Activated T-cell treated with anti-CD3 and anti-CD28 coated beads for 24 hours (primary cell): ENCODE measurements at places on chromosomes 16 and 17.
A peak's percentile ranks its signal among the peaks of the same experiment; 100 is the strongest.

- no peak for DNase-seq
Observed at GRCh38 chr17:4893272-4893671, 6.1 kb upstream of the C17orf107 start.

- DNase-seq, result no peak
Observed at GRCh38 chr17:45101546-45101882, 30.8 kb downstream of the PLCD3 start.

DNA sequence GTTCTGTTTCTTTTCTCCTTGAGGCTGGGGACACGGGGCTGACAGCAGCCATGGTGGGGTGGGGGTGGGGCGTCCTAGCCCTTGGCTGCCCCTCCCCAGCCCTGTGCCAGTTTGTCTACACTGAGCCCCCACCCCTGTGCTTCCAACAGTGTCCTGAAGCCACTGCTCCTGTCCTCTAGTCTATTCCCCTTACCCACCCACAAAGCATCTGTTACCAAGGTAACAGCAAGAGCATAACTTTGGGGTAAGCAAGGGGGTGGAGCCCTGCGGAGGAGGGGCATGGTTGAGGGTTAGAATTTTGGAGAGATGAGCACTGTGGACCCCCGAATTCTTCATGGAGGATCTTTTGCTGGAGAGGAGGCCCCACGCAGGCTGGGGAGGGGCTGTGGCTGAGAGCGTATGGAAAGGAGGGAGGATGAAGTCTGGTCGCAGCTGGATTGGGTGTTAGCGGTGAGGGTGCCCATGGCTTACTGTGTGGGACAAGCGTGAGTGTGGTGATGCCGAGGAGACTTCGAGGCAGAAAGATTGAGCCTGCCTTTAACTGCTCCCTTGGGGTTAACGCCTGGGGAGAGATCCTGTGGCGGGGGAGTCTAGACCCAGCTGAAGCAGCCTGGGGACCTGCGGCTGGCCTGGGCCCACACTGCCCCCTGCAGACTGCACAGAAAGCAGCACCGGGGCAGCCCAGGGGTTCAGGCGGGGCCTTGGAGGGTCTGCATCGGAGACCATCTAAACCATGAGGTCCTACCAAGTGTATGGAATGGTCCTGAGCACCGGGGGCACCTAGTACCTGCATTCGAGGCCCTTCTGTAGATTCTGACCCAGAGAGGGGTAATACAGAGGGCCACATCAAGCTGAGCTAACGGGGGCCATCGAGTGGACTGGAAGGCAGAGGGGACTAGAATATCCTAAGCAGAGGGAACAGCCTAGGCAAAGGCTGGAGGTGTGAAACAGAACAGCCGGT lies 6.1 kb upstream of the STAC2 start:
- DNase-seq, result no peak

GRCh38 chr16:72876221-72876620 lies 171.7 kb downstream of the ZFHX3 start:
- no peak for DNase-seq

DNA sequence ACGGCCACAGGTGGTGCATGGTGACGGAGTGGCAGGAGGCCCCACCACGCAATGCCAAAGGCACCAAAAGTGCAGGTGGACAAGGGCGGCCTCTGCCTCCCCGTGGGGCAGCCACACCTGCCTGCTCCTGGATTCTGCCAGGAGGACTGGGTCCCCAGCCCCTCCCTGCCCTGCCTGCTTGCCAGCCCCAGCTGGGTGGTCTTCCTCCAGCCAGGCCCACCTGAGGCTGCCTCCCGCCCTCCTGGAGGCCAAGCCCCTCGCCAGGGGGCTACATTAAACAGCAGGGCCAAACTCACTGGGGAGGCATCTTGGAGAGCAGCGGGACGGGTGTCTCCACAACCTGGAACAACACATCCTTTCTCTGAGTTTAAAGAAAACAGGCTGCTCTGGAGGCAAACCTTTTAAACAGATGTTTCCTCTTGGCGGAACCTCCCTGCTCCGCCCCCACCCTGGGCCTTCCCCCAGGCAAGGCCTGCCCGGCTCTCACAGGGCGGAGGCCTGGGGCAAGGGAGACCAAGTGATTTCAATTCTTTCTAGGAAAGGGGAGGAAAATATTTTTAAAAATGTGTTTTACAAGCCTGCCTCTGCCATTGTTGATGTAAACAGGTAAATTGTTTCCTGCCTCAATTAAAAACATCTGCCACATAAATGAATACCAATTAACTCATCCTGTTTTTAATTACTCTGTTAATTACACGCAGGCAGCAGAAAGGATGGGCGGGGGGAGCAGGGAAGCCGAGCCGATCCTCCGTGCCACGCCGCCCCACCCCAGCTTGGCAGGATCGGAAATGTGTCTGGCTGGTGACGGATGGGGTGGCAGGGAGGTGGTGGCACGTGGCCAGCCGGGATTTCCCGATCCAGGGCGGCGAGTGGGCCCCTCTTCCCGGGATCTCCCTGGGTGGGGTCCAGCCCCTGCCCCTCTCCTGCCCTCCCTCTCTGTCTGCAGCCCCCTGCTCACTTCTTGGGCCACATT lies 54.4 kb upstream of the PABPN1L start:
- no peak for DNase-seq

GRCh38 chr17:51435171-51435552 lies 174.8 kb downstream of the UTP18 start:
- DNase-seq, result no peak

- no peak for DNase-seq
Observed at GRCh38 chr16:2711370-2712062, 8.5 kb downstream of the PRSS27 start.

- no peak for DNase-seq
Observed at GRCh38 chr17:29968271-29968670, 26.8 kb downstream of the EFCAB5 start.

DNA sequence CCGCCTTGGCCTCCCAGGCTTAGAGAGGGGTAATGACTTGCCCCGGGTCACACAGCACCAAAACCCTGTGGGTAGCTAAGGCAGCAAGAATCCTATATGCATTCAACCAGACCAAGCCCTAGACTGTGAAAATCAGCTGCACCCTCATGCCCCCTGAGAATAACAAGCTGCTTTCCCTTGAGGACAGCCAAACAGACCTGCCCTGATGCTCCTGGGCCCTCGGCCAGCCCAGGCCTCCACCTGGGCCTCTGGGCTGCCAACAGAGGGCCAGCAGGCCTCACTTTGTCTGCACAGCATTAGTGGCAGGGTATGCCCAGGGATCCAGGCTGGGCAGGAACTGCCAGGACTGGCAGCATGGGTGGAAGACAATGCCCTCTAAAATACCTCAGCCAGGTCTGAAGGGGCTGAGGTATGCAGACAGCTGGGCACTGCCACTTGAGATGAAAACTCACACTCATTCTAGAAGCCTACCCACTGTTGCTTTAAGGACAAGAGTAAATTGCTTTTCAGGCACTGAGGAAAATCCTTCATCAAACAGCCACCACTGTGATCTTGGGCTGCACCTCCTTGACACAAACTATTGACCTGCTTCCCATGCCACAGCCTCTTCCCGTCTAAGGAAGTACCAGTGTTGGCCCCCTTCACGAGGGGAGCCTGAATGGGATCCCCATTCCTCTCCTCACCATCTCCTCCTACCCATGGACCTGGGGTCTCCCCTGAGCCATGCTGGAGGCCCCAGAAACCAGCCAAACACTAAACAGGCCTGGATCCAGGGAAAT lies 8.8 kb downstream of the ST3GAL2 start:
- no peak for DNase-seq

DNA sequence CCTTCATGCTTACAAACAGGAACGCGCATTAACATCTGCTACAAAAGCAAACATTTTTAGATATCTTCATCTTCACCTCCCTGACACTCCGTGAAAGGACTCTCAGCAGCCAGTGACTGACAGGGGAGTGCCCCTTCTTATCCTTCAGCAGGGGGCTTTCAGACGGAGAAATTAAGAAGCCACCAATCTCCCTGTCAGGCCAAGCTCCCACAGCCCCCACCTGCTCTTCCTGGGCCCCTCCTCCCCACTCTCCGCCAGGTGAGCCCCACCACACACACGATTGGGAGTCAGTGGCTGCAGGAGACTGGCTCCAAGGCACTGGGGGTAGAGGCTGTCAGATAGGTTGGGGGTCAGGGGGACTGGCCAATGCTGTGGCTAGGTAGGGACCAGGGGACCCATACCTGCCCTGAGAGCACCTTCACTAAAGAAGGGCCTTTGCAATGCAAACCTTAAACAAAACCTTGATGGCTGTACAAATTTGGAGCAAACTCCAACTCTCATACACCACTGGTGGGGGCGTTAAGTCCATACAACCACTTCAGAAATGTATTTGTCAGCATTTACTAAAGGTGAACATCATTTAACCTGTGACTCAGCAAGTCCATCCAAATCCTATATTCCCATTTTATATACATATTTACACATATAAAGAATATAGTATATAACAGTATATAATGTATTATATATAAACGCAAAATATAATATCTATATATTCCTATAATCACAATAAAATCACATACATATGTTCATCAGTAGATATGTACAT lies 232.2 kb downstream of the ZNF423 start:
- no peak for DNase-seq

DNA sequence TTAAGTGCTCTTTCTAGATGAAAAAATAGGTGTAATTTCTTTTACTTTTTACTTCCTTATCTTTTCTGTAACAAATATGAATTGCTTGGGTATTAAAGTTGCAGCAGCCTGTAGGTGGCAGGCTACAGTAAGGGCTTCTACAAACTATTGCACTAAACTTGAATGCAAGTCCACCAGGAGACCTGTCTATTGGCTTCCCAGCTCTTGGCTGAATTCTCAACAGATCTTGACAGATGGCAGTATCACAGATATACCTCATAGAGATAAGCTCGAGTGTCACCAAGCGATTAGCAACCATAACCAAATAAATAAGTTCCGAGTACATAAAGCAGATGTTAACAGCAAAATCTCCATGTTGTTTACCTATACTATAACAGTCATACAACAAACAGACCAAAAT lies 5.9 kb downstream of the BBS2 start:
- peak; percentile 15 for DNase-seq

DNA sequence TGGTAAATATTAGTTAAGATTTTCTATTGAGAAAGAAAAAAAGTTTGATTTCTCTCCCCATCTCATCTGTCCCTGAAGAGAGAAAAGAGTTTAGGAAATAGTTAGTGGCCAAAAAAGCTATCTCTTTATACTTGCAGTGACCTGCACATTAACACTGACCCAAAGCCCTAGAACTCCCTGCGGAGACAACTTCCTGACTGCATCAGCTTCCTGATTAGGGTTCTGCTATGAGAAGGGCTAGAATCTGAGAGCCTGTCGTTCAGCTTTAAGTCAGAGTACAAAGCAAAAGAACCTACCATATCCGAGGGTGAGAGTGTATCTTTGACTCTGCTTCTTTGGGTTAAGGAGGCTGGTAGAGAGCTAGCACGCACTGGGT lies 24.7 kb downstream of the LIMD2 start:
- no peak for DNase-seq

GRCh38 chr17:38730526-38731379 lies 612 bp downstream of the CISD3 start:
- no peak for DNase-seq

DNA sequence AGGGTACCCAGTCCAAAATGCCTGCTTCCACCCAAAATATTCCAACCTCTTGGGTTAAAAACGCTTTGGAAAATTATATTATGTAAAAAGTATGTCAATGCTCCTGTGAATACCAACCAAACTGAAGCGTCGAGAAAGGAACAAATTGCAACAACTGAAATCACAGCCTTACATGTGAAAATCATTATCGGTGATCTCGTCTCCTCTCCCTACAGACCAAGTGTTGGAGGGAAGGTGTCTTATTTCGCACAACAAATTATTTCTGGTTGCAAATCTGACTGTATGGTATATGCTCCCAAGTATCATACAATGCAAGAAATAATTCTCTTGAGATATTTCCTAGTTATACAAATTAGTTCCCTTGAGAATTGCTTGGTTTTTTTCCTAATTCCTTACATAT lies 89.3 kb upstream of the CDYL2 start:
- DNase-seq, result no peak

- DNase-seq, result no peak
Observed at GRCh38 chr17:10987786-10988185, 149.9 kb upstream of the PIRT start.

- DNase-seq, result peak; percentile 69
Observed at GRCh38 chr17:4903051-4903818, at the start of gene CHRNE. Gene CHRNE, minus strand, starts transcription at chr17:4903098. Its CDS starts 35 bp downstream, at chr17:4903063.

- no peak for DNase-seq
Observed at GRCh38 chr17:73481676-73482075, 162.6 kb downstream of the SDK2 start.

- DNase-seq, result no peak
Observed at GRCh38 chr16:89191033-89191900, 9.1 kb downstream of the SLC22A31 start.

DNA sequence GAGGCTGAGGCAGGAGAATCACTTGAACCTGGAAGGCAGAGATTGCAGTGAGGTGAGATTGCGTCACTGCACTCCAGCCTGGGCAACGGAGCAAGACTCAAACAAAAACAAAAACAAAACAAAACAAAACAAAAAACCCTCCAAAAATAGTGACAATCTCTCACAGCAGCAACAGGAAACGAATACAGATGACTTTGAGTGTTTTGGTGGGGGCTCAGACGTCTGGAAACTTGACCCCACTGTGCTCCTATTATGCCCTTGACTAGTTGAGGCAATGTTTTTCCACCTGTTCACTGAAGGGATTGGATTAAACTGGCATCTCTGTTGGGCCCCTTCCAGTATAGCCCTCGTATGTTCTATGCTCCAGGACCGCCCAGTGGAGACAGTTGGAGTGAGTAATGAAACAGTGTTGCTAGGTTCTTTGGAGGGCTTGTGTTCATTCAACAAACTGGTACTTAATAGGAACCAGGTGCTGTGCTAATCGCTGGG lies 167.0 kb downstream of the UTP18 start:
- no peak for DNase-seq

- no peak for DNase-seq
Observed at GRCh38 chr16:3017794-3018506, at the start of gene CLDN6. Gene CLDN6, minus strand, starts transcription at chr16:3018183. Its CDS starts 2,162 bp downstream, at chr16:3016021.

DNA sequence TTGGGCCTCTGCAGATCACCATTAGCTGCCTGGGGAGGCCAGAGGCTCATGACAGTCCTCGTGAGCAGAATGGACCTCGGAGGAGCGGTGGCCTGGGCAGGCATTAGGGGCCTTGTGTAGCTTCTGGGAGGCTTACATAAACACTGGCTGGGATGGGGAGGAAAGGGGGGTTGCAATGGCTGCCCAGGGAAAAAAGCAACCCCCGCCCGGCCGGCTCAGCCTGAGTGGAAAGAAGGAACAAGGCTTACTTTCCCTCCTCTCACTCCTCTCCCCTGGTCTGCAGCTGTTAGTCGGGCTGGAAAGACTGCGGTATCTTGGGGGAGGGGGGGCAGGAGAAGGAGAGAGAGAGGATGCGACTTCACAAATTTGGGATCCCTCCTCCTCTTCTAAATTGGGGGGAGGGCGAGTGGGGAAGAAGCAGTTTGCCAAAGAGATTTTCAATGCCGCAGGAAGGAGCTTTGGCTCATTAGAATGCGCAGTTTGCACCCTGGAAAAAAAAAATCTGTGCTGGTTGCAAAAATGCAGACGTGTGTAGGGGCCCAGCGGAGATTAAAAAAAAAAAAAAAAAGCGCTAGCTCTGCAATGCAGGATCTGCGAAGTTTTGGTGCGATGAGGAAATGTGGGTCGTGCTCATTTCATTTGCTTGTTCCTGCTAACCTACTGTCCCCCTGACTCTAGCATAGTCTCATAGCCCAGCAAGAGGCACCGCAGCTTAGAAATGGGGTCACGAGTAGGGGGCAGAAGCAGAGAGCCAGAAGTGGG lies 6.6 kb upstream of the NR1D1 start:
- no peak for DNase-seq
